ENCODE measurements at places on chromosomes 7 and 10.

- no peak for DNase-seq
These were observed 42.1 kb downstream of the GSDME start for GRCh38 chr7:24715171-24715570.

DNA sequence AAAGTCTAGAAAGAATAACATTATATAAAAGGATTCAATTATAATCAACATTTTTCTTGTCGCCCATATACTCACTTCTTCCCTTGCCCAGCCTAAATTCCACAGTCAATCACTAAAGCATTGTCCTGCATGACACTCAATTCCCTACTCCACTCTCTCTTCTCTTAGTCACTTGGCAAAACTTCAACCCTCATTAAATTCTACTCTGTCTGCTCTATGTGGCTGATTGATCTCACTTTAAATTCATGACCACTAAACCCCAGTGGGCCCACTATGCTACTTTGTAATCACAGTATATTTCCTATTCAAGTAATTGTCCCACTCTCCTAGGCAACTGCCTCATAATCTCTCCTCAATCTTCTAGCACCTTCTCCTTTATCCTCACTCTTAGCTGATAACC lies 54.1 kb downstream of the MTERF1 start:
- no peak for DNase-seq

DNA sequence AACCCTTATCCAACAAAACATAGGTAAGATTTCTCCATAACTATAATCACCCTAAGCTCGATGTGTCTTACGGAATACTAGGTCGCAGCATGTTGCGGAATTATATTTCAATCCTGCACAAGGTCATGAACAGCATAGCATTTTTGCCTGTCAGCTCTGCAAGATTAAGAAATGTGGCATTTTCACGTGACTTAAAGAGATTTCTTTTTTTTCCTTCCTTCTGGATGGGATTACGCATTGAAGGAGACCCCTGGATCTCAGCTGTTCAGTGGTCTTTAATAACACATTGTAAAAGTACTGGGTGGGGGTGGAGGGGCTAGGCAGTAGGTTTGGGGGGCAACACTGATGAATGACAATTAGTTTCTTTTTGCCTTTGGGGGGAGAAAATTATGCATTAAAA lies 106.7 kb downstream of the CUBN start:
- peak; percentile 61 for DNase-seq

GRCh38 chr10:20935931-20936330 lies 38.8 kb upstream of the NEBL start:
- no peak for DNase-seq

DNA sequence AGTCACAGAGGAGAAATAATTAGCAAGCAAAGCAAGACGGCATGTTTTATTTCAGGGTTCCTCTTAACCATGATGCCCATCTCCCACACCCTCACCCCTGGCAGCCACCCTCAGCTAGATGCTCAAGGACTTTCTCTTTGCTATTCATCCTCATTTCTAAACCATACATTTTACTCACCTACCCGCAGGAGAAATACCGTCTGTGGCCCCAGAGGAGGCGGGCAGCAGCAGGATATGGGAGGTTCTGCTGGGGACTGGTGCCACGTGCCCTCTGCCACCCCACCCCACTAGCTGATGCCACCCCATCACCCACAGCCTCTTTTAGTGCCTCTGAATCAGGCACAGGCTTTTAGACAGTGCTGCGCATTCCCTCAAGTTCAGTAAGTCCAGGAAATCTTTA lies 168.7 kb upstream of the ITGB1 start:
- no peak for DNase-seq

- DNase-seq = no peak
These were observed 6.9 kb downstream of the PFKP start for GRCh38 chr10:3074145-3074665.

DNA sequence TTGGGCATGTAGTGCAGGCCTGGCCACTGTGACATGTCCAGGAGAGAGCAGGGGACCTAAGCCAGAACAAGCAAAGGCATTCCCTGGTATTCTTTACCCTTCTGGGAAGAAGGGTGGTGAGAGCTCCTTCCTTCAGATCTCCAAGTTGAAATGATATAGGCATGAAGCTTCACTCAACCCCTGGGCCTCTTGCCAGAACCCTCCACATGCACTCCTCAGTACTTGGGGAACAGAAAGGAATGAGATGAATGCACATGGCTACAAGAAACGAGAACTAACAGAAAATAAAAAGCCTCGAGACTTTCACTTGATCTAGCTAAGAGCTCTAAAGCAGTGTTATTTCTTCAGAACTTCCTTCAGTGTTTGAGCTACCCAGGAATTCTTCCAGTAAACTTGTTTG lies 262.2 kb downstream of the ETV1 start:
- no peak for DNase-seq

GRCh38 chr10:103812004-103812403 lies 43.4 kb downstream of the SH3PXD2A start:
- DNase-seq = no peak

- DNase-seq = no peak
These were observed 149.6 kb downstream of the BUB3 start for GRCh38 chr10:123303581-123304337.

GRCh38 chr7:2175514-2175913 lies 57.2 kb downstream of the MAD1L1 start:
- DNase-seq = peak; percentile 71

GRCh38 chr10:45483002-45483401 lies 109.0 kb downstream of the ALOX5 start:
- DNase-seq = no peak

GRCh38 chr7:69218576-69218975 lies 379.7 kb upstream of the AUTS2 start:
- DNase-seq = no peak

GRCh38 chr10:112002206-112002605 lies 181.4 kb downstream of the GPAM start:
- no peak for DNase-seq

DNA sequence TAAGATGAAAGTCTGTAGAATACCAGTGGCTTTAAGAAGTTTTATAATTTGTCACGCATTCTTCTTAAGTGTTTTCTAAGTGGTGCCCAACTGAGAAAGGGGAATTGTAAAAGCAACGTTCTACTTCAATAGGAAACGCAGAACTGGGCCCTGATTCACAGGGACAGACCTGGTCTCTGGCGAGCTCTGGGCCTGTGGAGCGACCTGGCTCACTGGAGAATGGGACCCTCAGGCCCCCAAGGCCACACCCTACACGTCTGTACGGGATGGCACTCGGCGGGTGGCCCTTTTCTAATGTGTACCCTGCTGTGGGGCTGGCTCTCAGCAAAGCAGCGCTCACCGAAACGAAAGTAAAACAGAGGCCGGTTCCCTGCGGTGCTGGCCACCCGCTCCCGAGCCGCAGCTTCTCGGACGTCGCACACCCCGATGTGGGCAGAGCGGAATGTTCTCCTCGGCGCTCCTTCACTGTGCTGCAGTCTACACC lies 205.0 kb downstream of the DIP2C start:
- DNase-seq = peak; percentile 63

GRCh38 chr7:101124376-101125056 lies 2.4 kb upstream of the SERPINE1 start:
- DNase-seq = peak; percentile 26

DNA sequence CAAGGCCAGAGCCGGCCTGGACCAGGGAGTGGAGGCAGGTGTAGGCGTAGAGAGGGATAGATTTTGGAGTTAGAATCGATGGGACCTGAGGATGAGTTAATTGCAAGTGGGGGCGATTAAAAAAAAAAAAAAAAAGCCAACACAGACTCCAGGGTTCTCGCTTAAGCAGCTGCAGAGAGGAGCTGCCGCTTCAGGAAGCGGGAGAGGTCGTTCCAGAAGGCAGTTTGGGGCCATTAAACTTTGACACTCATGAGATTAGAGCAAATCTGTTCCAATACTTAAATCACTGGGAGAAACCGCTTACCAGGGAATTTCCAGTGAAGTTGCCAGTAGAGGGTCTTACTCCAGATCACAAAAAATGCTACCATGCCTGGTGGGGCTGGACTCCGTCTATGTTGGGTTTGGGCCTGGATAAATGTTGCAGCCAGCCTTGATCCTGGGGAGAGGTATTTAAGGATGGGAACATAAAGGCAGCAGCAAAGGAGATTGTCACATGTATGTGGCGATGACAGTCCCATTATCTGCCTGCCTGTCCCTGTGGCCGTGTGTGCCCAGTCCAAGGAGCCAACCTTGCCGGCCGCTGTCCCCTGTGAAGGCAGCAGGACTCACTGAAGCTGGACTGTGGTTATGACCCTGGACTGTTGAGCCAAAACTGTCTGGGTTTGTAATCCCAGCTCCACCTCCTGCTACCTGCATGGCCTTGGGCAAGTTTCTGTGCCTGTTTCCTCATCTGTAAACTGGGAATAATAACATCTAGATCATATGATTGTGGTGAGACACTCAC lies 23.9 kb upstream of the GRID1 start:
- no peak for DNase-seq

- no peak for DNase-seq
These were observed 67.6 kb downstream of the CUBN start for GRCh38 chr10:17062009-17062408.
